ENCODE measurements at places on chromosomes 16 and 17.

GRCh38 chr16:11254913-11255736, 879 bp downstream of the SOCS1 start:
- peak; percentile 56 for DNase-seq

- DNase-seq = no peak
Measured at GRCh38 chr16:50888486-50889261, 146.8 kb downstream of the CYLD start.

GRCh38 chr17:49016775-49017463, 19.7 kb downstream of the IGF2BP1 start:
- no peak for DNase-seq

DNA sequence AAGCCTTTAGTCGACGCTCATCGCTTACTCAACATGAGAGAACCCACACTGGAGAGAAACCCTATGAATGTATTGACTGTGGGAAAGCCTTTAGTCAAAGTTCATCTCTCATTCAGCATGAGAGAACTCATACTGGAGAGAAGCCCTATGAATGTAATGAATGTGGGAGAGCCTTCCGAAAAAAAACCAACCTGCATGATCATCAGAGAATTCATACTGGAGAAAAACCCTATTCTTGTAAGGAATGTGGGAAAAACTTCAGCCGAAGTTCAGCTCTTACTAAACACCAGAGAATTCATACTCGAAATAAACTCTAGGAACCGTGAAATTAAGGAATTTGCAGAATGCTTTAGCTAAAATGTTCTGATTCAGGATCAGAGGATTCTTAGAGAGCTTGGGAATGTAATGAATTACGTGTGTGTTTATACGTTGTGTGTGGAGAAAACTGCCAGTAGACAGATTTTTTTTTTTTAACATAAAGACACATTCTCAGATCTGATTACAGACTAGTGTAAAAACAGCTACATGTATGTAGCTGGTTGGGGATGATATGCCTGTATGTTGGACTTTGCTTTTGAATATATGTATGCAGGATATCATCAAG, 25.4 kb downstream of the ZFP90 start:
- no peak for DNase-seq

- peak; percentile 82 for DNase-seq
Measured at GRCh38 chr17:50139950-50140885, 10.3 kb upstream of the SAMD14 start.

DNA sequence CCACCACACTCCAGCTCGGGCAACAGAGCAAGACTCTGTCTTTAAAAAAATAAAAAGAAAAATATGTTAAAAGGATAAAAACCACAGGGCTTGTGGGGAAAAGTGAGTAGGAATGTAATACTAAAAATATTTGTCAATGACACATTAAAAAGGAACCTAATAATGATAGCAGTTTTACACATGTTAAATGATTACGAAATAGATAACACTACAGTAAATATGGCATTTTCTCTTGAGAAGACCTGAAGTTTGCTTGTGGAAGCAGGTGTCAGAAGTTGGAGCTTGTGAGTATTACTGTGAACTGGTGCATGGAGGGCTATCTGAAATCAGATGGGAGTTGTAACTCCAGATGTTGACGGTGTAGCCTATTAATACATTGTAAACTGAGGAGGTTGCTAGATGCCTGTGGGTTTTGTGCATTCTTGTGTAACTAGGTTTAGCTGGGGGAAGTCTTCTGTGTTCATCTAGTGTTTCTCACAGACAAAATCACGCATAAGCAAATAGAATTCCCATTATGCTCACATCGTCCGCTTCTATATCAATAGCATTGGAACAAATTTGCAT, 44.2 kb upstream of the CLEC18A start:
- DNase-seq = no peak

DNA sequence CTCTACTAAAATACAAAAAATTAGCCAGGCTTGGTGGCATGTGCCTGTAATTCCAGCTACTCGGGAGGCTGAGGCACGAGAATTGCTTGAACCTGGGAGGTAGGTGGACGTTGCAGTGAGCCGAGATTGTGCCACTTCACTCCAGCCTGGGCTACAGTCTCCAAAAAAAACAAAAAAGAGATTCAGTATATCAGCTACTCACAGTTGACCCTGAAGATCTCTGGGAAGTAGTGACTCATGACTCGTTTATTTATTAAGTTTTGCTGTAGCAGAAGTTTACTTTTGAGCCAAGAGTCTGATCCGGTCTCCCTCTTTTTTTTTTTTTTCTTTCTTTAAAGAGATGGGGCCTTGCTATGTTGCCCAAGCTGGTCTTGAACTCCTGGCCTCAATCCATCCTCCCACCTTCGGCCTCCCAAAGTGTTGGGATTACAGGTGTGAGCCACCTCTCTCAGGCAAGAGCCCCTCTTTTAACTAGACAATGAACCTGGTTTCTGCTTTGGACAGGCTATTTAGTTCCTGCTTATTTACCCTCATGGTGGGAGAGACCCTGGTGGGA, 4.4 kb downstream of the MVP start:
- no peak for DNase-seq

DNA sequence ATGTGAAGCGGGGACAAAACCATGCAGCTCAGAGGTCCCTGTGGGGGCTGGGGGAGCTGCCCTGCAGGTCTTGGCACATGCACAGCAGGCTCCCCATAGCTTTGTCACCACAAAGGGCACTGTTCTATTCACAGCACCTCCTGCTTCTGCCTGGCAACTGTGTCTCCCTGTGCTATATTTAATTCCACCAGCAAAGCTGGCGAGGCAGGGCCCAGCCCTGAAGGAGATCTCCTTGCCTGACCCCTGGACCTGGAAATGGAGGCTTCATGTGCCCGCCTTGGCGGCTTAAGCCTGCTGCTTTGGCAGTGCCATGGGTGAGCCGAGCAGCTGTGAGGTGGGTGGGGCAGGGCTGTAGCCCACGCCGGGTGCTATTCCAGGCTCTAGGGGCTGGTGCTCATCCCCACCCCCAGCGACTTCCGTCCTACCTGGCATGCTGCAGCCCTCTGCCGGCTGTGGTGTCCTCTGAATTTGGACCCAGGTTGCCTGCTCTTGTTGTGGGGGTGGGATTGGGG, 6.8 kb downstream of the LDHD start:
- DNase-seq = no peak

- DNase-seq = no peak
Measured at GRCh38 chr17:71757956-71758355, 362.9 kb upstream of the SOX9 start.

- peak; percentile 67 for DNase-seq
Measured at GRCh38 chr16:49701789-49702494, 154.0 kb downstream of the ZNF423 start.

DNA sequence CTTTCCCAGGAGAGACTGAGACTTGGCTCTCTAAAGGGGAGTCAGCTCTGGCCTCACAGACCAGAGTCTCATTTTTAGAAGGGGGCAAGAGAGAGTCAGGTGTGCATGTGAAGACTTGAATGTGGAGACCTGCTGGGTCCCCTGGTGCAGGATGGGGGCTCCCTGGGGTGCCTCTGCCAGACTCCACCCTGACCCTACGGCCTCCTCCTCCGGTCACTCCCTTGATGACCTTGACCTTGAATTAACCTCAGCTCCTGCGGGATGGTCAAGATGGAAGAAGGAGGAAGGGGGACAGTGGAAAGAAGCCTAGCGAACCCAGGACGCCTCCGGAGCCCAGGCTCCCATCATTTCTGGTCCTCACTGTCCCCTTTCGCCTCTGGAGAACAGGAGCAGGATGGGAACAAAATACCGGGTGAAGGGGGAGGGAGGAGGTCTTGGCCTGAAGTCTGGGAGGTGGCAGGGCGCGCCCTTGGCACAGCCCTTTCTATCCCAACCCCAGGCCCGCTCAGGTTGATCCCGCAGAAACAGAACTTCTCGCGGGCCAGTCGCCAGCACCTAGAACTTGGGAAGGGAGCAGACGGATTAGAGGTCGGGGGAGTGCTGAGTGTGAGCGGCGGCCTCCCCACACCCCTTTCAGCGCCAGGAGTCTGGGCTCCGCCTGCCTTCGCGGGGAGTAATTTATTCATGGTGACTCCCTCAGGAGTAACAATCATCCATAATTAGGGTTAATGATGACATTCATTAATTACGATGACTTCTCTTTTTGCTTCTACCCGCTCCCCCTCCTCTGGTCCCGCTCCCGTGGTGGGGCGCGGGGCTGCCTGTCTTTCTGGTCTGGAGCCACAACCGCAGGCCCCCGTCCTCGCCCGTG, 1.6 kb downstream of the STAC2 start:
- DNase-seq = no peak

- DNase-seq = peak; percentile 53
Measured at GRCh38 chr16:81505011-81505661, 60.5 kb downstream of the CMIP start.

GRCh38 chr16:70465999-70466804, 11.8 kb downstream of the FCSK start:
- no peak for DNase-seq

Data from nephron progenitor cell (in vitro differentiated cells).